ENCODE measurements at places on chromosomes 6 and 20. TPM values are rescaled to one million over a fixed set of nuclear protein-coding genes. Genes with fewer than 3 reads are reported as not detected.

Gene ERGIC3
- total RNA-seq: 240 TPM

Gene SLC26A8
- total RNA-seq: not detected

Gene EDN3
- total RNA-seq: 1.8 TPM

Gene HLA-DMB
- total RNA-seq: 1.3 TPM

Gene OOEP
- total RNA-seq: not detected

Gene RBL1
- total RNA-seq: 9.6 TPM

Gene OR2H2
- not detected for total RNA-seq

Gene SMLR1
- total RNA-seq: not detected

Data from A549 treated with GW870086 at 1 μM for 4 hours (cell line).